ENCODE measurements at places on chromosomes 16 and 17.

DNA sequence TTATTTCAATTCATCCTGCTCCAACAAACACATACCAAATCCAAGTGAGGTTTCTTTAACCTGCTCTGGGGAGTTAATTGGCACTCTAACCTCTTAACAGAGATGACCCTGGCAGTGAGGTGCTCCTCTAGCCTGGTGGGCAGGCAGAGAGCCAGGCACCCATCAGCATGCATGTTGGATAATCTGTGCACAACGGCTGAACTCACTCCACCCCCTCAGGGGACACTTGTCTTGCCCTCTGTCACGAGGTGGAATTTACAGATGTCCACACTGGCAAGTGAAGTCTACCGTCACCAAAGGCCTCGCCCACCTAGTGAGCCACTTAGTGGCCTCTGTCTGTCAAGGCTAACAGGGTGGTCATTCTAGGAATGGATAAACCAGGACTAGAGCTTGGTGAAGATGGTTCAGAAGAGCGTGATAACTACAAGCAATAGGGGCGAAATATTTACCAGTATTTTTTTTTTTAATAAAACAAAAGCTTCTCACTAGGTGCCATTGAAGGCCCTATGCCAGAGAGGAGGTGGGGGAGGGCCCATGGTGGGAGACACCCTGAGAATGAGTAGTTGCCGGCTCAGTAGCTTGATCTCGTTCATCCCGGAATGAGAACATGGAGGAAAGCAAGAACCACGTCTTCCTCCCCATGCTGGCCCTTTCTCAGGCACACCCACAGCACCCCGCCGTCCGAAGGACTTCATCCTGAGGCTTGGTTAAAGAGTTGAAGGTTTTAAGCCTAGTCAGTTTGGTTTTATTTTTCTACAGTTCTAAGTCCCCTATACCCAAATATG is 25.2 kb downstream of the PLD6 start:
- DNase-seq, result no peak

DNA sequence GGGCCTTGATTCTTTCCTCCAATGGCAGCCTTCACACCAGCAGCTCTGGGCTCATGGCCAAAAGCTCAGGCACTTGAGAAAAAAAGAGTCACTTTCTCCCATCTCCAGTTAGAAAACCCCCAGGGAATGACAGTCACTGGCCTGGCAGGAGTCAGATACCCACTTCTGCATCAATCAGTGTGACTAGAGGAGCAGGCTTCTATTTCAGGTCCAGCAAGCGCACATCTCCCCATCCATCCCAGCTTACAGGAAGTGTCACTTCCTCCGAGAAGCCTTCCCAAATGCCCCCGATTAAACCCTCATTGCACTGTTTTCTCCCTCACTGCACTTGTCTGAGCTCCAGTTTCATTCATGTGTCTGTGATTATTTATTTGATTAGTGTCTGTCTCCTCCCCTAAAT is 30.4 kb upstream of the CCL1 start:
- no peak for DNase-seq

DNA sequence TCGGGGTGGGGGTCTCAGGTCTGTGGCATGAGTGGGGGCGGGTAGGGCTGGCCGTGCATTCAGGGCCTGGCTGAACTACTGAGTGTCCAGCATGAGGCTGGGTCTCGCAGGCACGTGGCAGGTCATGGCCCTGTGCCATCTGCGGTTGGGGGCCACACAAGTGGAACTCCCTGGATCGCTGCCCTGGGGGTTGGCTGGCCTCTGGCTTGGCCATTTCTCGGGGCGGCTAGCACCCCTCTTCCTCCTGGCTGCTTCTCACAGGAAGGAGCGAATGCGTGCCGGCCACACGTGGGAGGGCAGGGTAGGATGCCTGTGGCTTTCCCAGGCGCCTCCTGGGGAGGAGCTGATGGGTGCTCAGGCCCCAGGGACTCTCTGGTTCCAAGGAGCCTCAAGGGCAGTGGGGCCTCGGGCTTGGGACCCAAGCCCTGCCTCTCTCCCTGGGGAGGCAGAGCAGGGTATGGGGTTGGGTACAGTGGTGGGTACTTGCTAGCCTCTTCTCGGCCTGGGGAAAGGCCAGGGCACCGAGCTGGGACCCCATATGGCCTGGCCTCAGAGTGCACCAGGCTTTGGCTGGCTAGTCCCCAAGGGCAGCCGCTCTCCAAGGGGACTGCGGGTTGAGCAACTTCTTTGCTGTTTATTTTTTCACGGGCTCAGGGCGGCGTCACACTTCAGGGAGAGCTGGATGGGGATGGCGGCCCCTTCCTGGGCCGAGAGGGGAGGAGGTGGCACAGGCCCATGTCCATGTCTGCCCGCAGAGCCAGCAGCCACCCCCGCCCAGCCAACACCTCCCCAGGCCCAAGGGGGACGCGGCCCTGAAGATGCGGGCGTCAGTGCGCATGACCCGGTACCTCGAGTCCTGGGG is 37.5 kb downstream of the ADCY7 start:
- no peak for DNase-seq

- no peak for DNase-seq
These were observed 1.7 kb downstream of the USP43 start for GRCh38 chr17:9647014-9647413.

DNA sequence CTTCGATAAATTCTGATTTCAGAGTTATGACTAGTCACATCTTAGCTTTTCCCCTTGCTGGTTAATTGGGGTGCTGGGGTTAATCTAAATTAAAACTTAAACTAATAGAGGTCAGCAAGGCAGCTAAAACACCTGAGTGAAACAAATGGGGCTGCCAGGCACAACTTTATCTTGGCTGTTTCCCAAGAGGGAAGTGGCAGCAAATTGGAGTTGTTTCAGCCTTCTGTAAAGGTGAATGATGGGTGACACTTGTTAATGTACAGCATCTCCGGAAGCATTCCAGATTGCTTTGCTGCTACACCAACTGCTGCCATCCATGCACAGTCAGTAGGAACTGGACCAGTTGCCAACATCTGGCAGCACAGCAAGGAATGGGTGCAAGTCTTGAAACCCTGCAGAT is 43.9 kb downstream of the AATF start:
- DNase-seq, result no peak

GRCh38 chr16:10943064-10943353 is 741 bp upstream of the DEXI start:
- DNase-seq, result no peak

DNA sequence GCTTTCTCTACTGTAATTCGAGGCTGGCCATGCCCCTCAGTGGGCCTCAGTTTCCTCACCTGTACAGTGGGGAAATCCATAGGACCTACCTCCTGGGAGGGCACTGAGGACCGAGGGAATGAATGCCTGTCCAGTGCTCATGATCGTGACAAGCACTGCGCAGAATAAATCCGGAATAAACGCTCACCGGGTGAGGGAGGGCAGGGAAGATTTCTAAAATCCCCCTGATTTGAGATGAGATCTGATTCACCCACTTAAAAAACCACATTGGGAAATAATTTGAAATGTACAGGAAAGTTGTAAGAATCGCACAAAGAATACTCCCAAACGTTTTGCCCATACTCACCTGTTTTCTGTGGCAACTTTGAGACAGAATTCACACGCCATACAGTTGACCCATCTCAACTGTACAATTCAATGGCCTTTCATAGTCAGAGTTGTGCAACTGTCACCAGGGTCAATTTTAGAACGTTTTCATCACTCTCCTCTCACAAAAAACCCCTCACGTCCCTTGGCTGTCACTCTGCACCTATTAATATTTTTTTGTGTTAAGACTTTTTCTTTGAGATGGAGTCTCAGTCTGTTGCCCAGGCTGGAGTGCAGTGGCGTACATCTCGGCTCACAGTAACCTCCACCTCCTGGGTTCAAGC is 49.8 kb downstream of the IRF8 start:
- no peak for DNase-seq

- DNase-seq, result peak; percentile 67
These were observed 31.4 kb downstream of the DHX38 start for GRCh38 chr16:72124761-72125634.

DNA sequence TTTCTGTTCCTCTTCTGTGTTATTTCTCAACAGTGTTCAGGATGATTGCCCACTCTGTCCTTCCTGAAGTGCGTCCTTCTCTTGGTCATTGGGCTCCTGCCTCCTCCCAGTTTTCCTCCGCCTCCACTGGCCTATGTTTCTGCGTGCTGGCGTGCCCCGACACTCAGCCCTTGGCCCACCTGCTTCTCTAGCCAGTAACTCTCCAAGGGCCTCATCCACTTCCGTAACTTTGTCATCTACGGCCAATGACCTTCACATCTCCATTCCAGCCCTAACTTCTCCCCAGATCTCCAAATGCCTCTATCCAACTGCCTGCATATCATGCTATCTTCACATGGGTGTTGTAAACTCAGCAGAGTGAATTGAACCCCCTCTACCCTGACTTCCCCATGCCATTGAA is 39.6 kb upstream of the RPL38 start:
- no peak for DNase-seq

- no peak for DNase-seq
These were observed 27.3 kb downstream of the TTYH2 start for GRCh38 chr17:74240618-74241205.

DNA sequence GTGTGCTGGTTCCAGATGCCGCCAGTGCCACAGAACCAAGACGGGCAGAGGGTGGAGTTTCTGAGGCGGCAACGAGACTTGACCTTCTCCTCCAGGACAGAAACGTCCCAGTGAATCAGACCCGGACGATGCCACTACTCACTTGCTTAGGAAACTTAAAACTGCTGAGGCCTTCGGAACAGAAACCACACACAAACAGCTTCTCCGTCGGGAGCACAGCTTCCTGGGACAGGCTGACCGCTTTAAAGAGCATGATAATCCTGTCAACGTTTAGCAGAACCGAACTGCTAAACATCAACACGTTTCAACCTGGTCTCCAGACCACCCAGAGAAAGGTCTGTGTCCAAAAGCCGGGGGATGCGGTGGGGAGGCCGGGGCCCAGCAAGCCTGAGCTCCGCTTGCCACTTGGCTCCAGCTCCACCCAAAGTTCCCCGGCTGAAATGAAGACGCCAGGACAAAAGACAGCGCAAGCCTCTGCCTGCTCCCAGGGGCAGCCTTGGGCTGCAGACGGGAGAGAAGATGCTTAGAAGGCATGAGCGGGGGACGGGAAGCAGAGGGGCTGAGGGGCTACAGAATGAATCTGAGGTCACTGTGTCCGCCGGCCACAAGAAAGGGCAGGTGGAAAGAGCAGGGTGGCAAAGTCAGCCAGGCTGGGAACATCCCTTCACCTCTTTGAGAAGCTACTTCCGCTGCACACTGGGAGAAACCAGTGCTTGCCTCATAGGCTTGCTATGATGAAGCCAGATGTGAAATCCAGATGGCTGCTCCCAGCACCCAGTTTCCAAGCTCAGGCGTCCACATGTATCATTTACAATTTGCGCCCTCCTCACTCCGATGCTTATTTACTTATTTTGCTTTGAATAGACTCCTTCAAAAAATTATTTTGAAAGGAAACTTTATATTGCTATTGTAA is 69.0 kb downstream of the MRM3 start:
- peak; percentile 68 for DNase-seq

- no peak for DNase-seq
These were observed 24.4 kb downstream of the PIEZO1 start for GRCh38 chr16:88760424-88761142.

DNA sequence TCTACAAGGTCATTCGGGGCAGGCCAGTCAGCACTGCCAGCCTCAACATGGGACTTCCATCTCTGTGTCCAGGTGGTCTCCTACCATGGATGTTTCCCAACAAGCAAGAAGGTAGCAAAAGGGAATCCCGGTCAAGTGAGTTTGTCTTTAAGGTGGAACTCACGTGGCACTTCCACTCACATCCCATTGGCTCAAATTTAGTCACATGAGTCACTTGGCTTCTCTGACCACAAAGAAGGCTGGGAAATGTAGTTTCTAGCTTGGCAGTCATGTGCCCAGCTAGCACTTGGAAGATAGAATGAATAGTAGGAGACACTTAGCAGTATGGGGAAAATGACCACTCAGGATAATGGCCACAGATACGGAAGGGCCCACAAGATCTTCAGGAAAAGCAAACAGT is 106.6 kb downstream of the AIPL1 start:
- DNase-seq, result peak; percentile 2

DNA sequence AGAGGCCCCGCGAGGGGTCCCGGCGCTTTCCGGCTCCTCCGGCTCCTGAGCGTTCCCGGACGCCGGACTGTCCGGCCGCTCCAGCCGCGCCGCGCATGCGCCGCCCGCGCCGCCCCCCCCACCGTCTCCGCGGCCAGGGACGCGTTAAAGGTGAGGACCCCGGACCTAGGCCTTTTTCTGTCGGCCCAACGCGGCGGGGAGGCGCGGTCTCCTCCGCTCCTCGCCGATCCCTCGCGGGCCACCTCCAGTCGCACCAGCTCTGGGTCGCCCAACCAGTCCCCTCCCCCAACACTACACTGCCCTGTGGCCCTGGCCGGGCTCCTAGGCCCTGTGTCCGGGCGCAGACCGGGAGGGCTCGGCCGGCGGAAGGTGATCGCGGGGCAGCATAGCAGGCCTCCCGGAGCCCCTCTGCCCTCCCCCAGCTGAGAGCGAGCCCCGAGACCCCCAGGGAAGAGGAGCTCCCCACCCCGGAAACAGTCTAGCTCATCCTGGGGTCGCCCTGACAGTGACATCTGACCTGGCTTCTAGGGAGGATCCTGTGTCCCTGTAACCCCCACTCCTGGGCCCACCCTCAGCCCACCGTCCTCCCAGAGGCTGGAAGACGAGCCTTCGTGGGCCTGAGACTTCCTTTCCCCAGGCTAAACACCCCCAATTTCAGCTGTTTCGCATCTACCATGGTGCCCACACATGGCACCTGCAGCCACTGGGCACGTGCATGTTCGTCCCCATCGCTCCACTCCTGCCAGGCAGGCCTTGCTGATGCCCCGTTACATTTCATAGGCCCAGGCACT is 14.7 kb upstream of the BCAR1 start:
- peak; percentile 67 for DNase-seq

DNA sequence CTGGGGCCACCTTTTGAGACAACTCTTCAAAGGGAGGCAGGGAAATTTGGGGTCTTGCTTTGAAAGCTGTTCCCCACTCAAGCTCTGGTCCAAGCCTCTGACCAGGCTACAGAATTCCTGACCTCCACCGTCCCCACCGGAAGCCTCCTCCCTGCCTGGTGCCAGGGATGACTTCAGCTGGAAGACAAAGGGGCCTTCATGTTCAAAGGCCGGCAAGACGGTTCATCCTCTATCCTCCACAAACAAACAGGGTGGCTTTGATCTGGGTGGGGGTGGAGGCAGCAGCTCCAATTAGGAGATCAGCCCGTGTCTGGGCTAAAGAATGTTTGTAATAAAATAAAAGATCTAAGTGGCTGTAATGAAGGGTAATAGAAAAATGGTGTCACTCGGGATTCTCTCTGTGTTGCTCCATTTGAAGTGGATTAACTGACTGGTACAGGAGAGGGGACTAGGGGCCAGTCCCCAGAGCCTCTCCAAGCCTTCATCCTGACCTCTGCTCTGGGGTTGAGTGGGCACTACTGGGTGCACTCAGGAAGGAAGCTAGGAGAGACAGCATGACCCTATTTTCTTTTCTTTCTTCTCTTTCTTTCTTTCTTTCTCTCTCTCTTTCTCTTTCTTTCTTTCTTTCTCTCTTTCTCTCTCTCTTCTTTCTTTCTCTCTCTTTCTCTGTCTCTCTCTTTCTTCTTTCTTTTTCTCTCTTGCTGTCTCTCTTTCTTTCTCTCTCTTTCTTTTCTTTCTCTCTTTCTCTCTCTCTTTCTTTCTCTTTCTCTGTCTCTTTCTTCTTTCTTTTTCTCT is 27.5 kb upstream of the NKD1 start:
- no peak for DNase-seq

GRCh38 chr16:27127308-27127707 is 60.6 kb downstream of the C16orf82 start:
- DNase-seq, result no peak

GRCh38 chr17:49621420-49621819 is 45.7 kb downstream of the NXPH3 start:
- no peak for DNase-seq

GRCh38 chr17:753418-753817 is 1.4 kb upstream of the GEMIN4 start:
- no peak for DNase-seq

- peak; percentile 91 for DNase-seq
These were observed 23.9 kb upstream of the KLHDC4 start for GRCh38 chr16:87789437-87790291.
